ENCODE measurements at places on chromosomes 5 and 9. TPM values are rescaled to one million over a fixed set of nuclear protein-coding genes. Genes with fewer than 3 reads are reported as not detected.
A peak's percentile ranks its signal among the peaks of the same experiment; 100 is the strongest.

GRCh38 chr5:149572576-149573231, 8.6 kb upstream of the ARHGEF37 start:
- no peak for DNase-seq
- H3K27me3 ChIP-seq: no peaks in the 10 kb centered on the region
- H3K4me1 ChIP-seq: no peaks in the 10 kb centered on the region
- no peaks in the 10 kb centered on the region for H3K36me3 ChIP-seq
- no peak overlapping the region for H3K27ac ChIP-seq
- H3K4me3 ChIP-seq: no peak overlapping the region

- no peak overlapping the region for H3K27ac ChIP-seq
- H3K36me3 ChIP-seq: no peaks in the 10 kb centered on the region
- H3K27me3 ChIP-seq: no peaks in the 10 kb centered on the region
- no peak overlapping the region for H3K4me3 ChIP-seq
- DNase-seq: no peak
- no peaks in the 10 kb centered on the region for H3K4me1 ChIP-seq
Measured at GRCh38 chr5:65248896-65249295, 232.8 kb downstream of the ADAMTS6 start.

The DND1 gene
- 1.1 TPM for total RNA-seq

- H3K36me3 ChIP-seq: no peaks in the 10 kb centered on the region
- H3K4me3 ChIP-seq: no peak overlapping the region
- H3K27ac ChIP-seq: no peak overlapping the region
- DNase-seq: peak; percentile 72
Measured at GRCh38 chr9:15357050-15357653, 50.1 kb upstream of the TTC39B start.

DNA sequence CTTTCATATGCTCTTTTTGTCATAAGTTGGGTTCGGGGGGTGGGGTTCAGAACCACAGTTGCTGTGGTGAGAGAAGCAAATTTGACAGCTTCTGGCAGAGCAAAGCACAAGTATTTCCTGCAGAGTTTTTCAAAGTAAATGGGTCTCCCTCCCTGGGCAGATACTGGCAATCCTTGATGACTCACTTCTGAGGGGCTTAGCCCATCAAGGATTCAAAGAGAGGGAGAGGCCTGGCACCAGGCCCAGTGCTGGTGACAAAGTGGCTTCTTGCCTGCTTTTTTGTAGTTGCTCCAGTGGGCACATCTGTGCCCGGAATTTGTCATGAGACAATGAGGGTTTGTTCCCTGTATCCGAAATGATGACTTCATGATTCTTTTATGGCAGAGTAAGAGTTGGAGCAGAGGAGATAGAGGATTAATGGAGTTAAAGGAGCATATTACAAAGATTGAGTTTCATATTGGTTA, 46.6 kb upstream of the TNC start:
- H3K36me3 ChIP-seq: no peaks in the 10 kb centered on the region
- no peak overlapping the region for H3K4me3 ChIP-seq
- H3K4me1 ChIP-seq: no peaks in the 10 kb centered on the region

The TXNDC8 gene
- not detected for total RNA-seq

DNA sequence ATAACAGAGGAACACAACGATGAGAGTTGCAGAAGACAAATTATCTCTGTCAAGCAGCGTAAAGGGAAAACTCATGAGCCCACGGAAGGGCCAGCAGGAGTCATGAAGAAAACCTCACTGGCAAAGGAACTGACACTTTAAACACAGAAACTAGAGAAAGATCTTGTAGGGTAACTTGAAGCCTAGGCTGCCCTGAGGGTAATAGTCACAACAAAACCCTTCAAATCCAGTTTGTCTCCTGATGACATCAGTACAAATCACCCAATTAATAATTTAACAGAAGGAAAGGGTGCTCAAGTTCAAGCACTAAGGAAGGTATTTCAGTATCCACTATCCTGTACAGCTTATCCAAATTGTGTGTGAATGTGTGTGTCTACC, 549.1 kb downstream of the MTRR start:
- DNase-seq: no peak
- no peak overlapping the region for H3K27ac ChIP-seq
- no peaks in the 10 kb centered on the region for H3K4me1 ChIP-seq
- H3K36me3 ChIP-seq: no peaks in the 10 kb centered on the region
- no peaks in the 10 kb centered on the region for H3K27me3 ChIP-seq

- no peaks in the 10 kb centered on the region for H3K4me1 ChIP-seq
- peaks cover 25% of the 10 kb centered on the region for H3K36me3 ChIP-seq
- no peak overlapping the region for H3K27ac ChIP-seq
- H3K27me3 ChIP-seq: no peaks in the 10 kb centered on the region
- H3K4me3 ChIP-seq: no peak overlapping the region
Measured at GRCh38 chr9:2180154-2180553, 165.0 kb downstream of the SMARCA2 start.

Measured in natural killer cell (primary cell).